ENCODE measurements at places on chromosomes 1 and 21. TPM values are rescaled to one million over a fixed set of nuclear protein-coding genes. Genes with fewer than 3 reads are reported as not detected.

DNA sequence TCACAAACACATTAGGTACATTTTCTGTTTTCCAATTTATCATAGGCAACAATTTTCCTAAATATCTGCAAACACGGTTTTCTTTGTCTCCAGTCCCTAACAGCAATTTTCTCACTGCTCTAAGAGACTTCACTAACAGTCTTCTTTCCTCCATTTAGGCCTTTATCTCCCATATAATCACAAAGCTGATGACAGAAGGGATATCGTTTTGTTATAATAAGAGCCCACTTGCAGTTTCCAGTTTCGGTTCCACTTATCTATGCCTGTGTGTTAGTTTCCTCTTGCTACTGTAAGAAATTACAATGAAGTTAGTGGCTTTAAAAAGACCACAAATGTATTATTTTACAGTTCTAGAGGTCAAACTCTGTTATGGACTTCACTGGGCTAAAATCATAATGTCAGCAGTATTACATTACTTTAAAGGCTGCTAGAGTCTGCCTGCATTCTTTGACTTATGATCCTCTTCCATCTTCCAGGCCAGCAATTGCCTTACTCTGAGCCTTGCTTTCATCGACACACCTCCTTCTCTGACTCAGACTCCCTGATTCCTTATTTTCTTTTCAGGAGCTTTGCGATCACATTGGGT is 549.3 kb downstream of the NCAM2 start:
- DNase-seq = no peak

DNA sequence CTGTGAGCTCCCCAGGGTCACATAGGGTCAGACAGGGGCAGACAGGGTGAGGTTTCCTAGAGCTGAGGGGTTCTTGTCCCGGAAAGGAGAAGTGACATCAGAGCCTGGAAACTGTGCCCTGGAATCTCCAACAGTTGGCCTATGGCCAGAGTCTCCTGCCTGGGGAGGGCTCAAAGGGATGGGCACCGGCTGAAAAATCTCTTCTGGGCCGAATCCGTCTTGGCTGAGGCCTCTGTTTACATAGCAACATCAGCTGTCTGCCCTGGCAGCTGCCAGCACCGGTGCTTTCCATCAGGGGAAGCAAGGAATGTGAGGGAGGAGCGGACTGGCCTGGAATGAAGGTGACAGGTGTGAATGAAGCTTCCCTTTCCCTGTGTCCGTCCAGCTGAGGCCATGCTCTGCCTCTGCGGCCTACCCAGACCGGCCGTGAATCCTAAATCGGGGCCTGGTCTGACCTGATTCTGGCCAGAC is 30.7 kb downstream of the VASH2 start:
- DNase-seq = peak; percentile 66

- DNase-seq = no peak
These were observed 467.6 kb upstream of the PKN2 start for GRCh38 chr1:88216441-88216840.

- no peak for DNase-seq
These were observed 1.7 kb downstream of the SPOCD1 start for GRCh38 chr1:31814041-31814511.

DNA sequence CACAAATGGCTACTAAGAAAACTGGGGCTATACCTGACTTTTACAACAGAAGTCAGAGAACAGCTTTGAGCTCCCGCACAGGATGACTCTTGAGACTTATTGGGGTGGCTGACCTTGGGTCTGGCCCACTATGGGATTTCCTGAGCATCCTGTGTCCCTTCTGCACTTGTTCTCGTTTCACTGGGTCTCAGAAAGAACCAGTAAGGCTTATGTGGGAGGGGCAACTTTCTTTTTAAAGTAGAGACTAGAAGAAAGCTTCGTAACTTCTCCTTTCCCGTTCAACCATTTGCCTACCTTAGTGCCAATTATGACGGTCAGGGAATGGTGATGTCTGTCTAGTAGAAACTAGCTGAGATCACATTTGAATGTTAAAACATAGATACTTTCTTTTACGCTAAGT is 59.5 kb upstream of the C1orf105 start:
- DNase-seq = no peak

GRCh38 chr1:44336668-44337067 is 18.4 kb downstream of the ERI3 start:
- DNase-seq = no peak

DNA sequence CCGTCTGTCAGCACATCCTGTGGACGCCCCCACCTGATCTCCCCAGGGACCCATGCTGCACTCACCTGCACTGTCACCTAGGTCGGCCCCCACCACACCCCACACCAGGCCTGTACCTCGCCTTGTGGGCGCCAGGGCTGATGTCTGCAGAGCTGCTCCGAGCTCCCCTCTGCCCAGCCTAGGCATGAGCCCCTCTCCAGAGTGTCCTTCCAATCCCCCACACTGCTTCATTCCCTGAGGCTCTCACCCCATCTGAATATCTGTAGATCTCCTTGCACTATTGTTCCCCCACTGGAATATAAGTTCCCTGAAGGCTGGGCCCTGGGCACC is 12.2 kb downstream of the UMODL1 start:
- no peak for DNase-seq

DNA sequence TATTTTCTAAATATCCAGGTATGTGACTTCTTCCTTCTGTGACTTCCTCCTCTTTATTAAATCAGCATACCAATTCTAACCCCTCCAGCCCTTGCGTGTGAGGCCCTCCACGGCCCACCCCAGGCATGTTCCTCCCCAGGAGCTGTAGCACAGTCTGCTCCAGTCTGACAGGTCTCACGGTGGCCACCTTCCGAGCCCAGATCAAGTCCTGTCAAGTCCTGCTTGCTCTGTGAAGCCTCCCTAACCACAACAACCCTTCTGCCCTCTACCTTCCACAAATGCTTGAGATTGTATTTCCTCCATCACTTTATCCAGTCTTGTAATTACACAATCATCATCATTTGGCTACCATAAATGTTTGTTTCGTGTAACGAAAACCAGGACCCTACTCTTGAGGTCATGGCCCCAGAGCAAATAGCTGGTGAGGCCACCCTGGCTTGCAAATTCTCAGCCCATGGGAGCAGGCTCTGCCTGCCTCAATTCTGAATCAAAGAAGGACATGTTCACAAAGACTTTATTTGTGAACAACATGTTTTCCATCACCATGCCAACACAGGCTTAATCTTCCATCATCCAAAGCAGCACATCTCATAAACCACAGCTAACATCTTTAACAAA is 33.0 kb upstream of the S100A7 start:
- DNase-seq = no peak

ITGB3BP gene
- total RNA-seq = 6.4 TPM

HSPA6 gene
- total RNA-seq = 3.2 TPM

LCE2B gene
- not detected for total RNA-seq

KIRREL1 gene
- 21.2 TPM for total RNA-seq

HUNK gene
- total RNA-seq = 0.38 TPM

Data from left cardiac atrium (tissue), 4 donors.